Muscle of leg (tissue), 16 donors: ENCODE measurements at places on chromosomes 1 and 21. TPM values are rescaled to one million over a fixed set of nuclear protein-coding genes. Genes with fewer than 3 reads are reported as not detected.

The FCMR gene
- 1.2 TPM for polyA plus RNA-seq

The TNFRSF8 gene
- polyA plus RNA-seq, result 0.20 TPM

The GBP1 gene
- 7.8 TPM for polyA plus RNA-seq

The LRRC40 gene
- 16.2 TPM for polyA plus RNA-seq

The TIE1 gene
- 43.6 TPM for polyA plus RNA-seq

GRCh38 chr1:12587981-12588640 is 29.9 kb downstream of the DHRS3 start:
- DNase-seq, result no peak

DNA sequence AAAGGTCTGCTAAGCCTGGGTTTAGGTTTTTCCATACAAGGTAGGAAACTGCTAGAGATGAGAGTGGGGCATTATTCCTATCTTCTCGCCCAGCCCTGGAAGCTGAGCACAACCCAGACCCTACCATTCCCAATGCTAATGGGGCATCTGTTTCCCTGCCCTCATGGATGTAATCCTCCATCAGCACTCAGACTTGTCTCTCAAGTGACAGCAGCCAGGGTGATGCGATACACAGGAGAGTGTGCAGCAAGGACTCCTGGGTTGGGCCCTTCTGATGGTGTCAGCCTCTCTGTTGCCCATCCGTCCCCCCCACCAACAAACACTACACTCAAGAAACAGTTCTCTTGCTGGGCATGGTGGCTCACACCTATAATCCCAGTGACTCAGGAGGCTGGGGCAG is 5.9 kb upstream of the INPP5B start:
- DNase-seq, result no peak

DNA sequence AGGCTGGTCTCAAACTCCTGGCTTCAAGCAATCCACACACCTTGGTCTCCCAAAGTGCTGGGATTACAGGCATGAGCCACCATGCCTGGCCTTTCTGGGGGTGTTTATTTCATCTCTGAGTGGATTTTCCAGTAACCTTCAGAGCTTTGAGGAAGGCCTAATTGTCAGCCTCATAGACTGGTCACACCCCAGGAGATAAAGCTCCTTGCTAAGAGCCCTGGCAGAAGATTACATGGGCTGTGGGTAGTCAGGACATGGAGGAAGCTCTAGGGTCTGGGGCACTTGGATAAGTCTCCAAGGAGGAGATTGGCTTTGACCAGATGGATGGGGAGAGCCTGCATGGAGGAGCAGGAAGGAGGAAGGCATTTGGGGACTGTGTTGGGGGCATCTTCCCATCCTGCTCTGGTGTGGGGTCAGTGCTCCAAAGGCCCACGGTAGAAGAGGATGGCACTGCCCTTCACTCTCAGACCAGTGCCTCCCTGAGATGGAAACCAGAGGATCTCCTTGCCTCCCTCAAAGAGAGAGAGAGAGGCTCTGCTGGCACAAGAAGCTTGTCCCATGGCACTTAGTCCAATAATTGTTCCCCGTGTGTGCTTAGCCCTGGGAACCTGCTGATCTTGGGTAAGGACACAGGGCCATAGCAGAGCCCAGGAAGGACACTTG is 14.7 kb upstream of the GSTM4 start:
- DNase-seq, result no peak

- DNase-seq, result no peak
Measured at GRCh38 chr1:61115436-61115835, 33.1 kb downstream of the NFIA start.

- peak; percentile 38 for DNase-seq
Measured at GRCh38 chr1:113142791-113143190, 69.8 kb downstream of the LRIG2 start.

DNA sequence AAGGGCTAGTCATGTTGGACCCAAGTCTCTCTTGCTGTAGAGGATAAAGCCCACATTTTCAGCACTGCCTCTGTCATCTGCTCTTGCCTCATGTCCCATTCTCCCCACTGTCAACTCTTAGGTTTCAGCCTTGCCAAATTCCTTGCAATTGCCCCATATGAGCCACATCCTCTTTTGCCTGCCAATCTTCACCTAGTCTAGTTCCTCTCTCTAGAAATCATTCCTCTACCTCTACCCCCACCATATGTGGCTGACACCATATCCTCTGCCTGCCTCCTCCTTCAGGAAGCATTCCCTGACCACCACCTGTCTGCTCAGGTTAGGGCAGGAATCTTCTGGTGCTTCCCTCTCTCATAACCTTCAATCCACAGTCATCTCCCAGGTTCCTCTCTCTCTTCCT is 38.2 kb downstream of the SLC9A1 start:
- DNase-seq, result no peak

DNA sequence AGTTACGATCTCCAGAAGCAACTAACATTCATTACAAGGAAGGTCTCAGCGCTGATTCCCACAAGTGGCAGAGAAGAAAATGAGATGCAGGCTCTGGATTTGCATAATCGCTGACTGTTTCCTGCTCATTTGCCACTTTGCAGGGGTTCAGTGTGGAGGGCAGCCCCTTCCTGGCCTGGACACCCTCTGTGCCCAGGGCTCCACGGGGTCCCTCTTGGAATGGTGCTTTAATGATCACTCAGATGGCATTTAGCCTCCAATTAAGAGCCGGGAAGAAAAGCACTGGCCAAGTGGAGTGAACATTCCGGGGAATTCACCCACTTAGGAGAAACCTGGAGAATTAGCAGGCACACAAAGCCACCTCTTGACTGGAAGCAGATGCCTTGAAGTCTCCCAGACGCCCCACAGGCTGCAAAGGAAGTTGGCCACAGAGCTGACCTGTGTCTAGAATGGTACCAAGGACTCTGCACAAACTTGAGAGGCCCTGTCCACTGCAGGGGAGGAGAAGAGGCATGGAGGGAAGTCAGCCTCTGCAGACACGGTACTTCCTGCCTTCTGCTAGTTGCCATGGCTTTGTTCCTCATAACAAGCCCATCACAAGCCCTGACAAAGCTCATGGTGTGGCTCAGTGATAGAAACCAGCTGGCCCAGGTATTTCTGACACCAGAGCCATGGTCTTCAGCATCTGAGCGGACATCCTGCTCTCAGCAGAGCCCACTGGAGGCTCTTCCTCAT is 157.2 kb downstream of the KAZN start:
- DNase-seq, result peak; percentile 22

GRCh38 chr1:40944841-40945430 is 34.6 kb upstream of the CTPS1 start:
- peak; percentile 19 for DNase-seq

DNA sequence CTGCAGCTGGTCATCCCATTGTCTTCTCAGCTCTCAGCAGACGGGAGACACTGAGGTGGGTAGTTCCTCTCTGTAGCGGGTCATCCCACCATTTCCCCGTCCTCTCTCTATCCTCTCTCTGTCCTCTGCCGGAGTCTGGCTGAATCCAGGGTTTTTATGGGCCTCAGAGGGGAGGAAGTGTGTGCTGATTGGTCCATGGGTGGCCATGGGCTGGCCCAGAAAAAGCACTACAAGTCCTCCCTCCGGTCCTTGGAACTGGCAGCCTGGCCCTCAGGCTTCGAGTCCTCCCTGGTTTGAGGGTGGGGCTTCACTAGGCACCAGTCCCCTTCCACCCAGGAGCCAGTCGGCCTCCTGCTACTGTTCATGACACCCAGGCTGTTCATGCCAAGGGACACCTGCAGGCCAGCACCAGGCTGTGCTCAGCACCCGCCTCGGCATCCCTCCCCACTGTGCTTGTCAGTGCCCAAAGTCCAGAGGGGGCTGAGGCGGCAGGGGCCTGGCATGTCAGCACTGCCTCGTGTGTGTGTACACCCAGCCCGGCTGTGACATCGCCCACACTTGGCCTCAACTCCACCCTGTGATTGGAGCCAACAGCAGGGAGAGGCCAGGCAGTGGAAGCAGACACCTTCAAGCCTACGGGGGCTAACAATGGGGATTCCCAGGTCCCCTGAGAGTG is 23.0 kb upstream of the LRRC8C start:
- DNase-seq, result no peak

DNA sequence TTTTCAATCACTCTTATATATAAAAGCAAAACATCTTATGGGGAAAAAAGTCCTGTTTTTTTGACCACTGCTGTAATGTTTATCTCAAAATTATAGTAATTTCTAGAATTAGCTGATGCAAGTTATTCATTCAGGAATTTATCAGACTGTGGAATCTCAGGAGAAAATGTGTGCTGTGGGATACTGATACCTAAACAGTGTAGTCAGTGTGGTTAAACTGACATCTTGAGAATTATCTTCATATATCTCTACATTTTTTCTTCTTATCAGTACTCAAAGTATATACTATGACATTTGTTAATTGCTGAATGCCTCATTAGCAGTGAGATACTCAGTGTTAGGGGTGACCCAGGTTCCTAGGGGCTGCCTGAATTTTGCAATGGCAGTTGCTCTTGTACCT is 839.3 kb downstream of the KCNT2 start:
- no peak for DNase-seq

DNA sequence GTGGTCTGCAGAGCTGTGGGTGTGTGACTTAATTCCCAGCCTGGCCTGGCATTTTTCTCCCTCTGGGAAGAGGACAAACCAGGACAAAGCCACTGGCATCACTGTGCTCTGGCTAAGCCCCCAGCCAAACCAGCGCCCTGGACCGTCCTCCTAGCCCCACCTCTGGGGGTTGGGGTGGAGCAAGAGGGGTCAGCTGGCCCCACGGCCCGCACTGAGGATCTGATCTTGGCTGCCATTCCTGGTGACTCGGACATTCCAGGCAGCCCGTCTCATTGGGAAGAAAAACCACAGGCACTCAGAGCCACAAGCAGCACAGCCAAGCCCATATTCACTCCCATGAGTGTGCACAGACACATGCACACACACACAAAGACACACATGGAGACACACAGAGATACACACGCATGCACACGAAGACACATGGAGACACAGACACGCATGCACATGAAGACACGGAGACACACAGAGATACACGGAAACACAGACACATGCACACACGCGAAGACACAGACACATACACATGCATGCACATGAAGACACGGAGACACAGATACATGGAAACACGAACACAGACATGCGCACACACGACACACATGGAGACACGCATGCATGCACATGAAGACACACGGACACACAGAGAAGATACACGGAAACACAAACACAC is 2.3 kb upstream of the MXRA8 start:
- DNase-seq, result peak; percentile 80

DNA sequence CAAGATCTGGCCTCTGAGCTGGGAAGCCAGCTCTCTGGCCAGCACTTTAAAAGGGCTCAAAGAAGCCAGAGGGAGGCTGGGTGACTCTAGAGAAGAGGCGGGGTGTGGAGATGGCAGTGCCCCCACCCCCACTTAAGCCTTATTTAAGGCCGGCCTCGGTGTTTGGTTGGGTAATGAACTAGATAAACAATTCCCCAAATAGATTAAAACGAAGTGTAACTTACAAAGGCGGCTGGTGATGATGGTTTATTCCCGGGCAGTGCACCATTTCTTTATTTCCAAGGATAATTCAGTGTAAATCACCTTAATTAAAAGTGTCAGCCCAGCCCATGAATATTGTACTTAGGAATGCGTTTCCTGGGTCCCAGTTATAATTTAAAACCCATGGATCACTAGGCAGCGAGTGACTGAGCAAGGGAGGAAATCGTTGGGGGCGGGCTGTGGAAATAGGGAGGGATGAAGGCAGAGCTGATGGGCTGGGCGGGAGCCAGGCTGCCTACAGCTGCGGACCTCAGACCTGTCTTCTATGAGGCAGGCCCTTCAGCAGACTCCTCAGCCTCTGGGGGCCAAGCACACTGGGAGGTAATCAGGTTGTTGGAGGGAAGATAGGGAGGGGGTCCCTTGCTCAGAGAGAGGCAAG is 54.9 kb downstream of the TMEM53 start:
- no peak for DNase-seq
